ENCODE measurements at places on chromosomes 7 and 10. TPM values are rescaled to one million over a fixed set of nuclear protein-coding genes. Genes with fewer than 3 reads are reported as not detected.

GRCh38 chr10:65548001-65548400, 1377.8 kb upstream of the LRRTM3 start:
- DNase-seq = no peak

GRCh38 chr10:103752680-103753248, 102.6 kb downstream of the SH3PXD2A start:
- DNase-seq = peak; percentile 40

GRCh38 chr10:91924212-91925021, 847 bp downstream of the BTAF1 start:
- DNase-seq = no peak

- DNase-seq = no peak
These were observed 20.4 kb upstream of the ANTXRL start for GRCh38 chr10:46266306-46266985.

DNA sequence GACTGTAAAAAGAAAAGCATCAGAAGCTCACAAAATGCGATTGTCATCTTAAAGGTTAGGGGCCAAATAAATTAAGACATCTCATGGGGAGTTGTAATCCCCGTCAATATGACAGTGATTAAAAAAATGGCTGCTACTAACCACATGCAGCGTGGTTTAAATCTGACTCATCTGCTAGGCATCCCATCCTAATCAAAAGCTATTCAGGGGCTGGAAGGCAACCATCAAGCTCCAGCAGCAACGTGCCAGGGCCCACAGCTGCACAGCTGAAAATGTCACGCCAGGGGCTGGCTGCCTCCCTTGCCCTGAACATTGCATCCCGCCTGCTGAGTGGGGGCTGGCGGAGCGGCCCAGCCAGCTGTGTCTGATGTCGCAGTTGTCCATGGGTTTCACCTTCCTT, 66.3 kb upstream of the FRMD4A start:
- DNase-seq = no peak

DNA sequence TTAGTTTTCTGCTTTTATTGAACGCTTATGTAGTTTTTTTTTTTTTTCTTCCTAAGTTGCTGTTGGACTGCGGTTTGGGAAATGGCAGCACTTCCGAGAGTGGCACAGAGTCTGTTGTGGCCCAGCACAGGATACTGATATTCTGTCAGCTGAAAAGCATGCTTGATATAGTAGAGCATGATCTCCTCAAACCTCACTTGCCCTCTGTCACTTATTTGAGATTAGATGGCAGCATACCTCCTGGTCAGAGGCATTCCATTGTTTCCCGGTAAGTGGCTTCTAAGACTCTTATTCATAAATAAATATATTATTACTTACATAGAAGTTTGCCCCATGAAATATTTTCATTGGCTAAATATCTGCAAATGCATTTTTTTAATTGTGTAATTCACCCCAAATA, 101.1 kb downstream of the BTAF1 start:
- no peak for DNase-seq

DNA sequence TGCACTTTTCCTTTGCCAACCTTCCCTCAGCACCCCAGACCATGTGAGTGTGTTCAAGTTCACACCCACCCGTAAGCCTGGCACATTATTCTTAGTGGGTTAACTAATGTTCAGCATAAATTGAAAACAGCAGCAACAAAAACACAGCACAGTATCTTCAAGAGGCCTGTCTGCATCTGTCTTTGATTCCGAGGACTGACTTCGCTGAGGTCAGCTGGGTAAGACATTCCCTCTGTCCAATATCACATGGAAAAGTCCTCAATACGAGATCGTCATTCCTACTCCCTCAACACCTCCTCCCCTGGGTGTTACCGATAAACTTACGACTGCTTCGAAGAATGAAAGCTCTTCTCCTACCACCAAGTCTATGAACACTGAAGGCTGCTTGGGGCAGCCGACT, 218.8 kb downstream of the SFMBT2 start:
- DNase-seq = no peak

GRCh38 chr7:24340727-24341126, 56.7 kb downstream of the NPY start:
- no peak for DNase-seq

DNA sequence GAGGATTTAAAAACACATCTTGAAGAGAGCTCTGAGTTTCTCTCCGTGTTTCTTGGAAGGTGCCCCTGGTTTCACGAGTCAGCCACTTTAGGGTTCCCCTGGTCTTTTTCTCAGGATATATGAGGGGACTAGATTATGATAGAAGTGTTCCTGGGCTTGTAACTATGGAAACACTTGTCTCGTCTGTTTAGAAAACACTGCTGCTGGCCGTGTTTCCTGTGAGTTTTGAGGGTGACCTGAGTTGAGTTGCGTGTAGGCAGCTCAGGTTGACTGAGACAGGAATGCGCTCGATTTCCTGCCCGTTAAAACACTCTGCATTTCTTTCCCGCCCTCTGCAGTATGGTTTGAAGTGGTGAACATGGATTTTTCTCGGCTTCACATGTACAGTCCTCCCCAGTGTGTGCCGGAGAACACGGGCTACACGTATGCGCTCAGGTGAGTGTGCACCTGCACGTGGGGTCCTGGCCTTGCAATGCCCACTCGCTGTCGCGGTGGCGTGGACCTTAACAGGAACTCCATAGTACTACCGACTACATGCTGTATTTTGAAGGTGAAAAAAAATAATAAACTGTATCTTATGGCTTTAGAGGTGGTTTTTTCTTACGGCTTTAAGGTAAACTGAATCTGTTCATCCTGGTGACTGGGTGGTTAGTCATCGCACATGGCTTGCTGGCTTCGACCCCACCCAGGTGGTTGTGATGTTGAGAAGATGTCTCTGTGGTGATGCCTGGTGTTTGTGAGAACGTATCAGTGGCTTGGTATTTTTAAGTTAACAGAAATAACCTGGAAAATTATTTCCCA, at the start of gene SUN1:
TSS of gene SUN1 (plus strand) at position 310 of the 801 bp plus-strand sequence. CDS start at position 359, 49 bp downstream.
- no peak for DNase-seq

DNA sequence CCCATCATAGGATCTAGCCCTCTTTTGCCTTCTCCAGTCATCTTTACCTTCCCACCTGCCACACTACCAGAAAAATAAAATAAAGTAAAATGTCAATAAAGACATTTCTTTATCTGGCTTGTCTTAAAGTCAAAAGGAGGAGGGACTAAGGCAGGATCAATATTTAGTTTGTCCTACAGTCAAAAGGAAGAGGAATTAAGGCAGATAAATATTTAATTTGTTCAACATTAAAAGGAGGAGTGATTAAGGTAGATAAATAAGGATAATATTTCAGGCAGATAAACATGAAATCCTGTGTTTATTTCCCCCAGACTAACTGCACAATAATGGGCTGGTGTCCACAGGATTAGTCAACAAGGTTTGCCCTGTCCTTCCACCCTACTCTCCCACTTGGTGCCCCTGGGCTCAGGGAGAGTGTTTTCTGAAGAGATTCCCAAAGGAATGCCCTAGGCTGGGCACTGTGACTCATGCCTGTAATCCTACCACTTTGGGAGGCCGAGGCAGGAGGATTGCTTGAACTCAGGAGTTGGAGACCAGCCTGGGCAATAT, 18.3 kb upstream of the MSMB start:
- no peak for DNase-seq

DNA sequence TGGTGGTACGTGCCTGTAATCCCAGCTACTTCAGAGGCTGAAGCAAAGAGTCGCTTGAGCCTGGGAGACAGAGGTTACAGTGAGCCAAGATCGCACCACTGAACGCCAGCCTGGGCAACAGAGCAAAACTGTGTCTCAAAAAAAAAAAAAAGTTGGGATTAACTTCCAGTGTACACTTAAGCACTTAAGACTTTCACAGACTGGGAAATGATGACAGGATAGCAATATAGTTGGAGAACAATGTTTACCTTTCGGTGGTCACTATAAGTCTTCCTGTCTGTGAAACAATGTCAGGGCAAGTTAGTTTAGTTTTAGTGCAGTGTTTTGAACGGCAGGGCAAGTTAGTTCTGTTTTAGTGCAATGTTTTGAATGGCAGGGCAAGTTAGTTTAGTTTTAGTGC, 130.2 kb downstream of the TPST1 start:
- DNase-seq = no peak

DNA sequence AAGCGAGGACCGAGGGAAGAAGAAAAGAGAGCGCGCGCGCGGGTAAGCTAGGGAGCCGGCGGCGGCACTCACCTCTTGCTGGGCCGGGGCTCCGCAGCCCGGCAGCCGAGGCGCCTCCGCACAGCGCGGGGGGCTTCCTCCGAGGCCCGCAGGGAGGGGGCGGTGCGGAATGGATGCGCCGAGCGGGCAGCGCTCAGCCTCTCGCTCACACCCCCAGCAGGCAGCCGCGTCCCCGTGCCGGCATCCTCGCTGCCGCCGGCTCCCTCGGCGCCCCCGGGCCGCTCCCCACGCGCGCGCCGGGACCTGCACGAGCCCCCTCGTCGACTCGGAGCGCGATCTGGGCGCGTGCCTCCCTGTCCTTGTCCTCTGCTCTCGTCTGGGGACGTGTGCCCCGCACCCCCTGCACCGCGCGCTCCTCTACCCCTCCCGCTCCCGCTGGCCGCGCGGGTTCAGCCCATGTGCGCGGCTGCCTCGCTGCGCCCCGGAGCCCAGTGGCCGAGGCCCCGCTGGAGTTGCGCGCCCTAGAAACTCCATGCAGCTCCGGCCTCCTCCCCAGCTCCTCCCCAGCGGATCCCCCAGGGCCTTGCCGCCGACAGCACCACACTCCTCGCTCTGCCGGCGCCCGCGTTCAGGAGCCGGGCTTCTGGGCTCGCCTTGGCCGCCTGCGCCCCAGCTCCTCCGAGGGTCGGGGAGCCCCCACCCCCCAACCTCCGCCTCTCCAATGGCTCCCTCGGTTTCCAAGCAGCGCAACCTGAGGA, 75.3 kb downstream of the CALN1 start:
- DNase-seq = no peak

DNA sequence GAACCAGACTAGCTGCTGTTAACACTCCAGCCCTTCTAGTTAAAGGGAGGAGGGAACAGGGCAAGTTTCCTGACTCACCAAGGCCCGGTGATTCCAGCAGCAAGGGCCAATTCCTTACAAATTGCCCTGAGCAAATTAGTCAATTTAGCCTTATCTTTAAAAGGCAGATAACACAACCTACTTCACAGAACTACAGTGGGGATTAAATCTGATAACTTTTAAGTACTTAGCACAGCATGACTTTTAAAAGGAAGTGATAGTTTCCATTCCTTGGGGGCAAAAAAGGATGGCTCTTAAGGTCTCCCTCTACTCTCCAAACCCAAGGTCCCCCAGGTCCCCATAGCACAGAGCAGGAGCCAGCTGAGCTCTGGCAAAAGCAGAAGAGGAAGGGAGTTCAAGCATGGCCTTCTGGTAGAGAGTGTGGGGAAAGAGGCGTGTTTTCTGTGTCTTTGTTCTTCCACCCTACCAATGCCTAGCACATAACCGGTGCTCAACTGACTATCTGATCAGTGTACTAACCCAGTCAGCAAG, 4.0 kb downstream of the CDCA7L start:
- DNase-seq = no peak

DNA sequence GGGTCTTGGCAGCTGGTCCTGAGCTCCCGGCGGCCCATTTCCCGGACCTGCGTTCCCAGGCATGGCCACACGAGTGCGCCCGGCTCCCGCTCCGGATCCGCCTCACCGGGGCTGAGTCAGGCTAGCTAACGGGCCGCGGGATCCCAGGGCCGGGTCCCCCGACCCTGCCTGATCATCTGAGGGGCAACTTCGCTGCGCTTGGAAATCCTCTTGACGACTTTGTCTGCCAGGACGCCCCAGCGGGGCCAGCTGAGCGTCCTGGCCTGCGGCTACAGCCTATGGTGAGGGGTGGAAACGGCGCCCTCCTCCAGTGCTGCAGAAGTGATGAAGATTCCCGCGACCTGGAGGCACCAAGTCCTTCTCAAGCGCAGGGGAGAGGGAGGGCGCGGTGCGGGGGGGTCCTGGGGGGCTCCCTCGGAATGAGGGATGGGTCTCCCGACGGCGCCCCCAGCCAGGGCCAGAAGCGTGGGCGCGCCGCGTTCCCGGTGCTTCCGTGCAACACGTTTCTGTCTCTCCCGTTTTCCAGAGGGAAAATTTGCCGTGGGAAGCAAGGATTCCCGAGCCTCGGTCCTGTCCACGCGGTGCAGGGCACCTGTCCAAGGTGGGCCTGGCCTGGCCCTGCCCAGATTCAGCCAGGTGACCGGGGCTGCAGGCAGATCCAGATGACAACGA, 212.4 kb downstream of the CCSER2 start:
- DNase-seq = peak; percentile 85

DNA sequence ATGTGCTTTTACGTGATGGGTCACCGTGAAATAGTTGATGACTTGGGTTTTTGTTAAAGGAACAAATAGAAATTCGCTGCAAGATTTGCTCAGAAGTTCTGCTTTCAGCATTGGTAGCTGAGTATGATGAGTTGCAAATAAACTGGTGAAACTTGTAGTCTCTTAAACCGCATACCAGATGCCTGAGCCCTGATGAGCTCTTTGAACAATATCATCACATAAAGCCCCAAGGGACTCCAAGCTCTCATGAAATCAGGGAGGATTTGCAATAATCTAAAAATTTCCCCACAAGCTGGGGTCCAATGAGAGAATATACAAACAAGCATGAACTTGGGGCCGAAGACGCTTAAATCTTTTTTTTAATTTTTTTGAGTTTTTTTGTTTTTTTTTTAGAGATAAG, 312.4 kb downstream of the CALN1 start:
- no peak for DNase-seq

- no peak for DNase-seq
These were observed 71.9 kb downstream of the JCAD start for GRCh38 chr10:29987471-29987870.

GRCh38 chr10:75542906-75543305, 111.5 kb downstream of the LRMDA start:
- DNase-seq = no peak

DNA sequence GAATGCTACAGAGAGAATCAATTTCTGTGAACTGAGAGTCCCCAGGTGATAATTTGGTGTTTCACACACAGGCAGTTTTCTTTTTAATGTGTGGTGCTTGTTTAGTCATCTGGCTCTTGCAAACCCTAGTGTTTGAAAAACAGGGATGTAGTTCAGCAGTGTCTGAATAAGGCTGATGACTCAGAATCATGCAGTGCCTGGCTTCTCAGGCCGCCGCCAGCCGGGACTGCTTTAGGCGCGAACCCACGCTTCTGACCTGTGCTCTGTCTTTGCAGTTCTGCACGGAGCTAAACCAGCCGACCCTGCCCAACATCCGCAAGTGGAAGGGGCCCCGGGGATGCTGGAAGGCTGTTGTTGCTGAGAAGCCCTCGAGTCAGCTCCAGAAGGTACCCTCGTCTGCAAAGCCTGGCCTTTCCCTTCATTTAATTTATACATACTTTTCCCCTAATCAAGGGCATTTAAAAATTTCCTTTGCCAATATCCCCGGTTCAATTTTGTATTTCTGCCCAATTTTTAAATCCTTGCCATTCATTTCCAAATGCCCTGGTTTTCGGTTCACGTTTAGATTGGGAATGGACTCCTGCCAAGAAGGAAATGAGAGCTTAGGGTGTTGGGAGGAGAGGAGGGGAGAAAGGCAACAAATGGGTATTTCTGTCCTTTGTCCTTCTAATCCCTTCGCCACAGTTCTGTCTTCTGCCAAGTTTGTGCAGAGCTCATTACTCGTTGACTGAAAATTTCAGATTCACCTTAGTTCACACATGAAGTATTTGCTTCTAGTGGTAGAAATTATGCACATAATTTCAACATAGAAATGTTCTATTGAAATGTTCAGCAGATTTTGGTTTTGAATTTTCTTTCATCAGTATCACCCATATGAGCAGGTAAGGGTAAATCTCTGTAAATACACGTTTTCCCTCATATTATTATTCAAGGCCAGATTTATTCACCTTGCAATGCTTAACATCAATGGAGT, 108.5 kb upstream of the ANLN start:
- no peak for DNase-seq

The PNLIP gene
- not detected for polyA plus RNA-seq

The PODXL gene
- 0.73 TPM for polyA plus RNA-seq

The SAP25 gene
- polyA plus RNA-seq = 4.2 TPM

The AKR1C2 gene
- polyA plus RNA-seq = 29.0 TPM

The LRRC17 gene
- 0.07 TPM for polyA plus RNA-seq

The CYP3A4 gene
- not detected for polyA plus RNA-seq

The NPSR1 gene
- polyA plus RNA-seq = not detected

The ITPRID1 gene
- polyA plus RNA-seq = not detected
